Karpas-422 (cell line): ENCODE measurements at places on chromosomes 5 and 9. TPM values are rescaled to one million over a fixed set of nuclear protein-coding genes. Genes with fewer than 3 reads are reported as not detected.

Gene GAPT
- 17.8 and 21.4 TPM in 2 replicates for total RNA-seq

Gene THBS4
- 2.0 and 3.9 TPM in 2 replicates for total RNA-seq

Gene PFN3
- total RNA-seq: not detected in 2 replicates

Gene ADAMTSL2
- not detected in 2 replicates for total RNA-seq

Gene WWC1
- total RNA-seq: not detected in 2 replicates
